ENCODE measurements at places on chromosomes 12 and 14. TPM values are rescaled to one million over a fixed set of nuclear protein-coding genes. Genes with fewer than 3 reads are reported as not detected.

C1S gene
- 19.1 TPM for polyA plus RNA-seq

RFX4 gene
- polyA plus RNA-seq, result 65.8 TPM

ACOT4 gene
- polyA plus RNA-seq, result 1.8 TPM

KCNH3 gene
- 11.0 TPM for polyA plus RNA-seq

IL22 gene
- not detected for polyA plus RNA-seq

HCAR3 gene
- not detected for polyA plus RNA-seq

BICDL1 gene
- polyA plus RNA-seq, result 55.1 TPM

KLRK1 gene
- 4.8 TPM for polyA plus RNA-seq

TMTC2 gene
- polyA plus RNA-seq, result 31.9 TPM
